Activated CD4-positive, alpha-beta T cell treated with anti-CD3 and anti-CD28 coated beads for 36 hours (primary cell): ENCODE measurements at places on chromosomes 16 and 17. TPM values are rescaled to one million over a fixed set of nuclear protein-coding genes. Genes with fewer than 3 reads are reported as not detected.

- H3K36me3 ChIP-seq = peaks cover 5% of the 10 kb centered on the region
- H3K4me3 ChIP-seq = no peak overlapping the region
- no peak for DNase-seq
- no peak overlapping the region for H3K27ac ChIP-seq
- no peaks in the 10 kb centered on the region for H3K4me1 ChIP-seq
These were observed 82.1 kb downstream of the CFDP1 start for GRCh38 chr16:75351183-75351582.

RNPS1 gene
- total RNA-seq = 327 TPM

SMARCD2 gene
- 100.0 TPM for total RNA-seq

GRCh38 chr16:25060920-25061319 is 45.8 kb upstream of the ARHGAP17 start:
- H3K36me3 ChIP-seq = no peaks in the 10 kb centered on the region
- no peak overlapping the region for H3K4me3 ChIP-seq
- peak overlapping the region; percentile 49 for H3K27ac ChIP-seq
- DNase-seq = no peak
- H3K4me1 ChIP-seq = peaks cover 44% of the 10 kb centered on the region

- no peak overlapping the region for H3K27ac ChIP-seq
- no peak overlapping the region for H3K4me3 ChIP-seq
- H3K4me1 ChIP-seq = peaks cover 23% of the 10 kb centered on the region
- DNase-seq = no peak
- H3K36me3 ChIP-seq = no peaks in the 10 kb centered on the region
These were observed 42.4 kb downstream of the CHD9 start for GRCh38 chr16:53097190-53097589.

DNA sequence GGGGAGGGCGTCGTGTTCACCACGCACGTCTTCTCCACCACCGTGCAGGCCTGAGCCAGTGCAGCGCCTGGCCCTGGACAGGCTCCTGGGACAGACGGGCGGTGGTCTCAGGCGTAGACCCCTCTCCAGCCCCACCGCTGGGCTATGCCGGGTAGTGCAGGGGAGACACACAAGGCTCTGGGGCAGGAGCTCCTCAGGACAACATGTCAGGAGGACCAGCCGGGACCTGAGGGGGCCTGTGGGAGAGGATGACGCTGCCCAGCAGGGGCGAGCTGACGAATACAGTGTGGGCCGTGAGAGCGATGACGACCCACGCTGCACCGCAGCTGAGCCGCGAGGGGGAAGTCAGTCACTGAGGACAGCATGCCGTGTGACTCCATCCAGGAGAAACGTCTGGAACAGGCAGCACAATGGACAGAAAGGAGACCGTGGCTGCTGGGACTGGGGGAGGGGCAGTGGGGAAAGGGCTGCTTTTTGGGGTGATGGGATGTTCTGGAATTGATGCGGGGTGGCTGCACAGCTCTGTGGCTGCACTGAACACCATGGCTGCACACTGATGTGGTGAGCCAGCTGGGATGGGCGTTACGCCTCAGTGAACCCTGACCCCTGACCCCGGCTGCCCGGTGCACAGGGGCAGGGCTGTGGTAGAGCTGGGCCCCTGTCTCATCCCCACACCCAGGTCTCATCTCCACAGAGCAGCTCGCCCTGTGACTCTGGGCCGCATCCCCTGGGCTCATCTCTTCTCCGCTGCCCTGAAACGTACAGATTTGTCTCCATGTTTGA is 20.2 kb downstream of the DNASE1 start:
- no peak for DNase-seq
- no peaks in the 10 kb centered on the region for H3K27me3 ChIP-seq
- no peak overlapping the region for H3K27ac ChIP-seq
- peaks cover 51% of the 10 kb centered on the region for H3K36me3 ChIP-seq
- no peaks in the 10 kb centered on the region for H3K4me1 ChIP-seq
- H3K4me3 ChIP-seq = no peak overlapping the region

DNA sequence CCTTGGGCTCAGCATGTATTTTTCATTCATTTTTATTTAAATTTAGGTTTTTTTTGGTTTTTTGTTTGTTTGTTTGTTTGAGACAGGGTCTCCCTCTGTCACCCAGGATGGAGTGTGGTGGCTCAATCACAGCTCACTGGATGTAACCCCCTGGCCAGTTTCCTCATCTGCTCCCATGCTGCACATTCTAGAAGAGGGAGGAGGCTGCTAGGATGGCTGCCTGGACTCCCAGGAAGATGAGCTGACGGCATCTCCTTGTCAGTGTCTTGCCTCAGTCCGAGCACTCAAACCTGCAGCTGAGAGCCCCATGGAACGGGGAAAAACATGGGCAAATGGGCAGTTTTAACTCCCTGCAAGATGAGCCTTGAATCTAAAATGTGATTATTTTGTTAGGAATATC is 7.5 kb downstream of the MEAK7 start:
- no peak for DNase-seq
- H3K36me3 ChIP-seq = peaks cover 26% of the 10 kb centered on the region
- H3K27ac ChIP-seq = no peak overlapping the region
- H3K4me1 ChIP-seq = no peaks in the 10 kb centered on the region
- H3K27me3 ChIP-seq = no peaks in the 10 kb centered on the region
- no peak overlapping the region for H3K4me3 ChIP-seq

GRCh38 chr17:73746314-73747073 is 102.2 kb upstream of the SDK2 start:
- H3K4me3 ChIP-seq = no peak overlapping the region
- no peak overlapping the region for H3K27ac ChIP-seq
- no peak for DNase-seq
- no peaks in the 10 kb centered on the region for H3K36me3 ChIP-seq
- H3K27me3 ChIP-seq = no peaks in the 10 kb centered on the region
- no peaks in the 10 kb centered on the region for H3K4me1 ChIP-seq

- DNase-seq = no peak
- no peaks in the 10 kb centered on the region for H3K4me1 ChIP-seq
- H3K36me3 ChIP-seq = no peaks in the 10 kb centered on the region
- H3K4me3 ChIP-seq = no peak overlapping the region
- H3K27ac ChIP-seq = no peak overlapping the region
These were observed 1.4 kb downstream of the HPR start for GRCh38 chr16:72064361-72064894.

GRCh38 chr16:11800382-11800718 is 3.3 kb upstream of the ZC3H7A start:
- no peaks in the 10 kb centered on the region for H3K27me3 ChIP-seq
- peak overlapping the region; percentile 76 for H3K27ac ChIP-seq
- H3K4me1 ChIP-seq = peaks cover 39% of the 10 kb centered on the region
- peak overlapping the region; percentile 92 for H3K4me3 ChIP-seq
- H3K36me3 ChIP-seq = peaks cover 20% of the 10 kb centered on the region

TSPOAP1 gene
- total RNA-seq = 12.4 TPM

DNA sequence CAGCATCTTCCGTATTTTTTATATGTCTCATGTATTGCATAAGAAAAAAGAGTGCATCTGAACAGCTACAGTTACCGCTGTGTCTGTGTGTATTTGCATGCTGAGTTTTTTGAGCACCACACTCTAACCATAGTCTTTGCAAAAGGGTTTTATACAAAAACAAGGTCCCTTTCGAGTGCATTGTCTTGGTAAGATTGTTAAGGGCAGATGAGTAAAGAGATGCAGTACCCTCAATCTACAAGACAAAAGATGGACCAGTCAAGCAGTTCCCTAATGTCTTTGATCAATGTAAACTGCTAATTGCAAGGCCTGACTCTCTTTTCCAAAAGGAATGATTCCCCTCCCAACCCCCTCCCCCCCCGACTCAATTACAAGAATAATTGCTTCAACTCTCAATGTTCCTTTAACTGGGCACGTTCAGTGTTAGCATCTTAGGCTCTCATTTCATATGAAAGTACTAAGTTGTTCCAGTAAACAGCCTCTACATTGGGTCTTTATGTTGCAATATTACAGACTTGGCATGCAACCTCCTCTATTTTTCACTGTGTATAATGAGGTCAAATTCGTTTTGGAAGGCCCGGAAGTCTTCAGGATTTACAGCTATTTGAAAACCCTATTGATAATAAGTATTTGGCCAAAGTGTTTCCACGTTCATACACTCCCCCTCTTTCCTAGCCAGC is 471.4 kb upstream of the RBFOX1 start:
- no peak overlapping the region for H3K4me3 ChIP-seq
- no peak overlapping the region for H3K27ac ChIP-seq
- no peak for DNase-seq
- H3K36me3 ChIP-seq = no peaks in the 10 kb centered on the region
- H3K27me3 ChIP-seq = no peaks in the 10 kb centered on the region

GRCh38 chr17:28173031-28173561 is 130.6 kb downstream of the NLK start:
- H3K4me3 ChIP-seq = no peak overlapping the region
- H3K27ac ChIP-seq = no peak overlapping the region
- DNase-seq = no peak
- H3K4me1 ChIP-seq = peaks cover 17% of the 10 kb centered on the region
- peaks cover 22% of the 10 kb centered on the region for H3K36me3 ChIP-seq

DNA sequence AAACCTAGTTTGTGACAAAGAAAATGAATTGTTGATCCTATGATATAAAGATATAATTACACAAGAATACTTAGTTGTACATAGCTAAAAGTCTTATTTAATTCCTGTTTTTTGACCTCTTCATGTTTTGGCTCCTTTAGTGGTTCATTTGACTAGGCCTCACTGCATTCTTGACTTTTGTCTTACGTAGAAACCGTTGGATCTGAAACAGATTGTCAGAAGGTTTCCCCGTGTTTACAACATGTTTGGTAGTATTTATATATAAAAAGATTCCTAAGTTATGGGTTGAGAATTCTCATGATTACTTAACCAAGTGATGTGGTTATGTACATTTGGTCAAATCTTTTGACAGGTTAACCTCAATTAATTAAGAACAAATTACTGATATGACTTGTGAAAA is 162.8 kb downstream of the BCAS3 start:
- no peaks in the 10 kb centered on the region for H3K27me3 ChIP-seq
- no peak overlapping the region for H3K27ac ChIP-seq
- no peak for DNase-seq

DNA sequence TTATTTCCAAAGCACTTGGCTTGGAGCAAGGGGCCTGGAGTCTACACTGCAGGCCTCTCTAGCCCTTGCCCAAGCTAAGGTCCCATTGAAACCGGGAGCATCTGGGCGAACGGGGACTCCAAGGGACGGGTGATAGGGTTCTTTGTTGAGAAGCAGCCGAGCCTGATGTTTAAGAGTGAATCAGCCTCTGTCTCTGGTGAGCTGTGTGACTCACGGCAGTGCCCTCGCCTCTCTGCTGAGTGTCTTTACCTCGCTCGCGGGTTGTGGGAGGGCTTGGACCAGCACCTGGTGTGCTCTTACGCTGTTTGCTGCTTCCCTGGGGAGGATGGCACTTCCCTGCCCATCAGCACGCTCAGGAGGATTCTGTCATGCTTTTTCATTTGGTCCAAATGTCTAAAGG is 1.3 kb downstream of the HGS start:
- H3K27ac ChIP-seq = peak overlapping the region; percentile 83
- H3K4me3 ChIP-seq = peak overlapping the region; percentile 87
- H3K36me3 ChIP-seq = peaks cover 60% of the 10 kb centered on the region
- no peaks in the 10 kb centered on the region for H3K27me3 ChIP-seq

GRCh38 chr16:30018731-30019158 is 4.3 kb upstream of the C16orf92 start:
- no peaks in the 10 kb centered on the region for H3K36me3 ChIP-seq
- H3K27ac ChIP-seq = no peak overlapping the region
- no peak overlapping the region for H3K4me3 ChIP-seq
- peaks cover 7% of the 10 kb centered on the region for H3K4me1 ChIP-seq
- no peak for DNase-seq

- H3K36me3 ChIP-seq = no peaks in the 10 kb centered on the region
- peak overlapping the region; percentile 39 for H3K4me3 ChIP-seq
- H3K27ac ChIP-seq = peak overlapping the region; percentile 86
- no peaks in the 10 kb centered on the region for H3K27me3 ChIP-seq
These were observed 39.5 kb downstream of the SMARCE1 start for GRCh38 chr17:40608061-40608581.

DNA sequence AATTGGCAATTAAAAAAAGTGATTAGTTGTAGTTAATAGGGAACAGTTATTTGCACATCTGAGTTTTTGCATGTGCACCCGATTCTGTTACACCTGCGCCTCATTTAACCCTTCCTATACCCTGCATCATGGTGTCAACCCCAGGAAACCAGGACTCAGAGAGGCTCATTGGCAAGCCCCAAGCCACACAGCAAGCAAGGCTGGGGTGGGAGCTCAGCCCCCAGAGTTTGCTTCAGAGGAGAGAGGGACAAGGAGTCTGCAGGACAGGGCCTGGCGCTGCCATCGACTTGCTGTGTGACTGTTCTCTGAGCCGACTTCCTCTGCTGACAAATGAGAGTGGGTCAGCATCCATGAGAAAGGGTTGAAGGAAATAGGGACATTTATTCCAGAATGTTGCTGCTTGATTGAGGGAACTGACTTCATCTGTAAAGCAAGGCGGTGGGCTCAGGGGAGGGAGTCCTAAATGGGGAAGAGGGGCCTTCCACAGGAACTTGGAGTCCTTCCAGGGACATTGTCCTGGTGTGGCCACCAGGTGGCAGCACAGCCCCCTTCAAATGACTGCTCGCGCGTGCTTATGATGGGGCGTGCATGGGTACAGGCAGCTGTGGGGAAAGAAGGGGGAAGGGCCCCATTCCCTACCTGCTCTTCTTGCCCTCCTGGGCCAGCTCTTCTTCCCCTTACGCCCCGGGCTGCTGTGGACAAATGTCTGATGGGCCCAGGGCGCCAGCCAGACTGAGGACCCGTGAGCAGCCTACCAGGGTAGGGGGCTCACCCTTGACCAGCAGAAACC is 51.6 kb downstream of the NT5M start:
- no peak overlapping the region for H3K27ac ChIP-seq
- H3K4me1 ChIP-seq = no peaks in the 10 kb centered on the region
- H3K36me3 ChIP-seq = no peaks in the 10 kb centered on the region
- DNase-seq = peak; percentile 87

- no peaks in the 10 kb centered on the region for H3K4me1 ChIP-seq
- peaks cover 10% of the 10 kb centered on the region for H3K27me3 ChIP-seq
- H3K27ac ChIP-seq = no peak overlapping the region
- H3K36me3 ChIP-seq = no peaks in the 10 kb centered on the region
- no peak overlapping the region for H3K4me3 ChIP-seq
These were observed 17.5 kb upstream of the WFIKKN2 start for GRCh38 chr17:50817838-50818237.

SMTNL2 gene
- total RNA-seq = not detected

DNA sequence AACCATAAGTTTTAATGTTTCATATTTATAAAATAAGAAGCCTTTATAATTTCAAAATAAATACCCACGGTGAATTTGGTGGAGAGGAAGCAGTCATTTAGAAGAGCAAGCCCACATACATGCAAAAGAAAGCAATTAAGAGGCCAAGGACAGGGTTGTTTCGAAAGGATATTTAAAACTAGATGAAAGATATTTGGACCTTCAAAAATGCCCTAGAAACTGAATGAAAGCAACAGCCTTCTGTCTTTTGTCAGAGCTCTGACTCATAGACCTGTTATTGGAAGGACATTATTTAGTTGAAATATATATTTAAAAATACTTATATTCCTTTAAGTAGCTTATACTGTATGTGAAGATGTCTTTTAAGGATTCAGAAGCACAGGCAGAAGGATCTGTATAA is 8.6 kb upstream of the METTL9 start:
- no peak overlapping the region for H3K4me3 ChIP-seq
- H3K36me3 ChIP-seq = no peaks in the 10 kb centered on the region
- DNase-seq = no peak

NDRG4 gene
- total RNA-seq = 6.9 TPM
